Activated CD8-positive, alpha-beta memory T cell treated with anti-CD3 and anti-CD28 coated beads, Interleukin-2, amount 50 U/mL, for 4 hours (primary cell): ENCODE measurements at places on chromosomes 13 and 19.

DNA sequence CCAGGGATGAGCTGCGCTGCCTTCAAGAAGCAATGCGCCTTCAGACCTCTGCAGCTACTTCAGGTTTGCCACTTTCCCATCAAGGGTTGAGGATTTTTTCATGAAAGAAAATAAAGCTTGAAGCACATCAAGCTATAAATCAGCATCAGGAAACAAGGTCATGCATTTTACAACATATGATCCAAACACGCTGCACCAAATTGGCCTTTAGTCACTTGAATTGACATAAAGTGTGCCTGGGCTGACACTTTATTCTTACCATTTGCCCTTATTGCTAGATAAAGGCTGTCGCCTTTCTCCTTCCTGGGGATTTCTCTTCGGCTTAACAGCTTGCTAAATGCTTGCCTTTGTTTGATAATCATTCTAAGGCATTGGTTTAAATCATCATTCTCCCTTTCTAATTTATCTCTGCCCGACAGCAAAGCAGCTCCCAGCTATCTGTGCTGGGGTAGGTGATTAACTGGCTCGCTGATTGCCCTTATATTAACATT lies 87.7 kb downstream of the LHFPL6 start:
- DNase-seq, result no peak

DNA sequence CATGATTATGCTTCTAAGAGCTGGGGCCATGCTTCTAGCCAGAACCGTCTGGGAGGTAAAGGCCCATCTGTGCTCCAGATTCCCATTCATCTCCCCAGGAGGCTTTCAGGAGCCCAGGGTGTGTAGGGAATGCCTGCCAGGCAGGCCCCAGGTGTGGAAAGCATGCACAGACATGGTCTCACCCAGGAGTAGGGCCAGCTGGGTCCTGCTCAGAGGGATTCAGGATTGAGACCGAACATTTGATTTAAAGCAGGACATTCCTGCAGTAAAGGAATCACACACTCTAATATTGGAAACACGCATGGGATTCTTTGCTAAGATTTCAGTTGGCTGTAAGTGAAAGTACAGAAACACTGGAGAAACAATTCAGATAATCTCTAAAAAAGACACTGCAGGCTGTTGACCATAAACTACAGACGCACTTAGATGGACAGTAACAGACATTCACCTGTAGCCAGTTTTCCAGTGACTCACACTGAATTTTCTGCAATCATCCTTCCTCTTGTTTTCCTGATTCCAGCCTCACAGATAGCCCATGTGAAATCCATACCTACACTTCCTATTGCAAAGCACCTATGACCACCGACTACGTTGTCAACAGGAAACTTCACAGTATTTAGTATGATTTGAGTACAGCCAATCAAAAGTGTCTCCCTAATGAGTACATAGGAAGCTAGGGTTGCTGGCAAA lies 257.8 kb downstream of the TBC1D4 start:
- DNase-seq, result no peak

DNA sequence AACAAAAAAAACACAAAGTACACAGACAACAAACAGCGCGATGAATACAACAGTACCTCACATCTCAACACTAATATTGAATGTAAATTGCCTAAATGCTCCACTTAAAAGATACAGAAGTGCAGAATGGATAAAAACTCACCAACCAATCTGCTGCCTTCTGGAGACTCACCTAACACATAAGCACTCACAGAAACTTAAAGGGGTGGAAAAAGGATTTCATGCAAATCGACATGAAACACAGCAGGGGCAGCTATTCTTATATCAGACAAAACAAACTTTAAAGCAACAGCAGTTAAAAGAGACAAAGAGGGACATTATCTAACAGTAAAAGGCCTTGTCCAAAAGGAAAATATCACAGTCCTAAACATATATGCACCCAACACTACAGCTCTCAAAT lies 209.5 kb downstream of the ABCC4 start:
- no peak for DNase-seq

DNA sequence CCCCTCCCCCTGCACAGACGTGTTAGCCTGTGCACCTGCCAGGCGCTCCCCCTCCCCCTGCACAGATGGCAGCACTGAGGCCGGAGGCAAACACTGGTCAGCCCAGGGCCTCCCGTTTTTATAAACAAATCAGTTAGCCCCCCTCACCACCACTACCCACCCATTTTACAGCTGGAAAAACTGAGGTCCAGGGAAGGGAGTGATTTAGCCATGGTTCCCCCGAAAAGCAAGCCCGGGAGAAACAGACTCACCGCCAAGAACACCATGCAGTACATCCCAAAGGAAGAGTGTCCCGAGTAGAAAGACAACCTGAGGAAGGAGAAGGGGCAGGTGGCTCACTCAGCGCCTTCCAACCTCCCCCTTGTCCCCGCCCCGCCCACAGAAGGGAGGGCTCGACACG lies 8.7 kb downstream of the PLPP2 start:
- DNase-seq, result no peak

DNA sequence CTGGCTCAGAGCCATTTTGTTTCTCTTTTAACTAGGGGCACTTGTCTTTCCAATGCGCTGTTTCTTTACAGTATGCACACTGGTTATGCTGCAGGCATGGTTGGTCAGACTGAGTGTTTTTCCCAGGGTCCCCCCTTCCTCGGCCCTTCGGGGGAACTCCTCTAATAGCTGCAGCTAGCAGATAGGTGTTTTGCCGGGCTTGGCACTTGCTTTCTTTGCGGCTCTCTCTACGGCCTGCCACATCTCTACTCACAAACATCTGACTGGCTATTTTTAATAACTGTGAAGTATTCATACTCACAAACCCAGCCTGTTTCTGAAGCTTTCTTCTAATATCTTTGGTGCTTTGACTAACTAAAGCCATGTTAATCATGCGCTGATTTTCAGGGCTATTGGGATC lies 89.4 kb downstream of the SLC25A15 start:
- DNase-seq, result no peak

DNA sequence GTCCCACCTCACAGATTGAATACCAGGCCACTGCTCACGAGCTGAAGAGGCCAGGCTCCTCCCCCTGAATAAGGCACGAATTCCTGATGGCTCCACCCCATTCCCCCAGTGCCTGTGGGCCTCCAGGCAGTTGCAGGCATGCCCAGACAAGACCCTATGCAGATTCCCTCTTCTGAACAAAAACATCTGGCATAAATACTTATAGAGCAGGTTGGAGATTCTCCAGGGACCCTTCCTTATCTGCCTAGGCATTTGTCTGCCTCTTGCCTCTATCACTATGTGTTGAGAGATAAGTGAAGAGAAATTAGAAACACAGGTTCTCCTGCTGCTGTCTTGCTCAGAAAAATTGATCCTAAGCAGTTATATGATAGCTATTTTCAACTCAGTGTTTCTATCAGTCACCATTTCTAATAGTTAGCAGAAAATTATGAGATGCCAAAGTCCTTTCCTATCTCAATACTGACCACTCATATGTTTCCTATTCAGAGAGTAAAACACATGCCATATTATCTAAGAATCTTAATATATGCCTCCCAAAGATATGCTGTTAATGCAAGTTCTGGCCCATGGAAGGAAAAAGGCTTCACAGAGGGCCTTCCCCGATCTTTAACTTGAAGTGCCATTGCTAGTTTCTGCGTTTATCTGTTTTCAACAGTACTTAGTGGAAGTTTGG lies 364.0 kb downstream of the KCTD12 start:
- no peak for DNase-seq

- peak; percentile 31 for DNase-seq
These were observed 53.2 kb upstream of the SHKBP1 start for GRCh38 chr19:40523322-40524047.

DNA sequence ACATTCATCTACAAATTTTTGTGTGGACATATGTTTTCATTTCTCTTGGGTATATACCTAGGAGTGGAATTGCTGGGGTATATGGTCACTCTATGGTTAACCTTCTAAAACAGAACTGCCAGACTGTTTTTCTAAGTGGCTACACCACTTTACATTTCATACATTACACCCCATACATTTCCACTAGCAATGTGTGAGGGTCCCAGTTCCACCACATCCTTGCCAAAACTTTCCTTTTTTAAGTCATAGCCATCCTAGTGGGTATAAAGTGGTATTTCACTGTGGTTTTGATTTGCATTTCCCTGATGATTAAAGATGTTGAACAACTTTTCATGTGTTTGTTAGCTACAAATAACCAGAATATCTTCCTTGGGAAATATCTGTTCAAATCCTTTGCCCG lies 336.1 kb downstream of the SHISA2 start:
- no peak for DNase-seq

DNA sequence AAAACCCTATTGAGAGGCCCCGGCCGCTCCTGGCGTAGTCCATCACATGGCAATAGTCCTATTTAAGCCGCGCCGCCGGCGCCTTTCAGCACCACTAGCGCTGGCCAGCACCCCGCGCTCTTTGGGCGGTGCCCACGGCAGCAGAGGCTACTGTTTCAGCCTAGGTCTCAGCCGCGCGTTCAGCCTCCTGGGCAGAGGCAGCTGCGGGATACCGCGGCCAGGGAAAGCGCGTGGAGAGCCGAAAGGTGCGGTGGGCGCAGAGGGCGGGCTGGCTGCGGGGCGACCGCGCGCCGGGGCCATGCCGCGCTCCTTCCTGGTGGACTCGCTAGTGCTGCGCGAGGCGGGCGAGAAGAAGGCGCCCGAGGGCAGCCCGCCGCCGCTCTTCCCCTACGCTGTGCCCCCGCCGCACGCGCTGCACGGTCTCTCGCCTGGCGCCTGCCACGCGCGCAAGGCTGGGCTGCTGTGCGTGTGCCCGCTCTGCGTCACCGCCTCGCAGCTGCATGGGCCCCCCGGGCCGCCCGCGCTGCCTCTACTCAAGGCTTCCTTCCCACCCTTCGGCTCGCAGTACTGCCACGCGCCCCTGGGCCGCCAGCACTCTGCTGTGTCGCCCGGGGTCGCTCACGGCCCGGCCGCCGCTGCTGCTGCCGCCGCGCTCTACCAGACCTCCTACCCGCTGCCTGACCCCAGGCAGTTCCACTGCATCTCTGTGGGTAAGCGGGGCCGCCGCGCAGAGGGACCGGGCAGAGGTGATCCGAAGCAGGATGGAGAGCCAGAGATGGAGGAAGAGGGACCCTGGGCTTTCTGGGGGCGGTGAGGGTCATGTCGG lies at the start of gene GSX1:
GSX1 (plus strand) TSS at position 91 of the 826 bp plus-strand sequence; CDS start at position 299, 208 bp downstream.
- no peak for DNase-seq

- no peak for DNase-seq
These were observed 21.7 kb upstream of the DOCK9 start for GRCh38 chr13:98999639-98999952.

DNA sequence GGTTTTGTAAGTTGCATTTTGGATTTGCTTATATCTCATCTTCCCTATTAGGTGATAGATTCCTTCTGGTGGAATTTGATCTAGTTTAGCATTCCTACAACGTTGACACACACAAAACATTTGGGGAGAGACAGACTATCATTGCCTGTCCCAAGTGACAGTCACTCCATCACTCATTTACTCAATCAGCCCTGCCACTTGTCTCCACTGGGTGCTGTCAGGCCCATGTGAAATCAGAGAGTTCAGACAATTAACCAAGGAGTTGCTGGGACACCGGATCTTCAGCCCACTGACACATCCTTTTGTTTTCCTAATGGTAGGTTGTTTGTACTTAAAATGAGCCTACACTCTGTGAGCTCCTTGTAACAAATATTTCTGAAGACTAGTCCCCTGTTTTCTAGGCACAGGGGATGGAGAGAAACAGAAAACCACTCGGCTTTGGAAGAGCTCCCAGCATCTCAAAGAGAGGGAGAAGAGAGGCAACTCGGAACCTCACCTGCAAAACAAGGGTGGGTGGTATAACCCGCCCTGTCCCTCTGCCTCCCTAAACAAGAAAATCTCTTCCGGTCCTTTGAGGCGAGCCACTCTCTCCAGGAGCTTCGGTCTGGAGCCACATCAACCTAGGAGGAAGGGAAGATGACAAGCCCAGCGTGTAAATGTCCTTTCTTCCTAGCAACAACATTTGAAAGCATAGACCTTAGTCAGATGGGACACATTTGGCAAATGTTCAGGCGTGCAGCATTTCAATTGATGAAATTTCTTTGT lies 440.9 kb upstream of the KLF12 start:
- no peak for DNase-seq

DNA sequence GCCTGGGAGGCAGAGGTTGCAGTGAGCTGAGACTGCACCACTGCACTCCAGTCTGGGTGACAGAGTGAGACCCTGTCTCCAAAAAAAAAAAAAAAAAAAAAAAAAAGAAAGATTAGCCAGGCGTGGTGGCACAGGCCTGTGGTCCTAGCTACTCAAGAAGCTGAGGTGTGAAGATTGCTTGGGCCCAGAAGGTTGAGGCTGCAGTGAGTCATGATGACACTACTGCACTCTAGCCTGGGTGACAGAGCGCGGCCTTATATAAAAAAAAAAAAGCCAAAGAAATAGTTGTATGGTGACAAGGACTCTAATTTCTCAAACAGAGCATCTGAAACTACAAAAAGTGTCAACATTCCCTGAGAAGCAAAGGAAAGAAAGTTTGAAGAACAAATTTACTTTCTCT lies 3.4 kb downstream of the PBX4 start:
- DNase-seq, result peak; percentile 46

GRCh38 chr13:91106565-91106964 lies 240.9 kb upstream of the MIR17HG start:
- DNase-seq, result no peak

GRCh38 chr13:24212674-24213073 lies 52.2 kb downstream of the SPATA13 start:
- DNase-seq, result no peak

DNA sequence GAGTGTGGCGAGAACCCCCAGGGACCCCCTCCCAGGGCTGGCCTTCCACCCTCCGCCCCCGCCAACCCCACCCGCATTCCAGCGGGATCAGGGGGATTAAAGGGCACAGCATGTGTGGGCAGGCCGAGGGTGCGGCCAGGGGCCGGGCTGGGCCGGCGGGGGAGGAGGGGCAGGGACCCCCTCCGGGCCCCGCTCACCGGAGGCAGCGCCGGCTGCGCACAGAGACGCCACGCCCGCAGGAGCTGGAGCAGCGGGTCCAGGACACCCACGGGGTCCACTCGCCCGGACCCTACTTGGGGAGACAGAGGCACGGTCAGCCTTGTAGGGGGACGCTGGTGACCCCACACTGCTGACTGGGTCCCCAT lies 2.4 kb downstream of the ADAMTSL5 start:
- DNase-seq, result no peak

GRCh38 chr19:45420871-45421270 lies 2.8 kb downstream of the ERCC1 start:
- DNase-seq, result no peak

DNA sequence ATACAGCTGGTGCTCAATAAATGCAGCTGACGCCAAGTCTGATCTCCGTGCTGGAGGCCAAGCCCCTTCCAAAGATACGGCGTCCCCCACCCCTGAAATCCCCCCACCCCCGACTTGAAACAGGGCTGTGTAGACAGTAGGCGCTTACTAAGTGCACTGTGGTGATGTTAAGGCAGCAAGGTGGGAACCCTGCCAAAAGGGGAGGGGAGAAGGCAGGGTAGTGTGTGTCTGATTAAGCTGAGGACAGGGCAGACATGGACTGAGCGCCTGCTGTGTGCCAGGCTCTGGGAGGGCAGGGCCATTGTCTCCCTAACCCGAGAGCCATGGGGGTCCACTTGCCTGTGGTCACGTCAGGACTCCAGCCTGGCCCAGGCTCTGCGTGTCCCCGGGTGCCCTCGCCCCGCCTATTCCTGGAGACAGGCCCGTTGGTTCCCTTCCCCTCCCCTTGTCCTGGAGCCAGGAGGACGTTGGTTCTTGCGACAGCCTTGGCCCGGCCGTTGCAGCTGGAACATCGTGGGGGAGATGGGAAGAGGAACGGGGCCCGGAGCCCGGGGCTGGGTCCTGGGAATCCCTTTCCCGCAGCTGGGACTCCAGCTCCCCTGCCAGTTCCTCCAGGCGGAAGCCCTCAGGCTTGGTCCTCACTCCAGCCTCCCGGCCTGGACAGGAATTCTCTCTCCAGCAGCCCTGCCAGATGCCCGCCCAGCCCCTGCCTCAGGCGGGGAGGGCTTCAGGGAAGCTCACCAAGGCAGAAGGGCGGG lies 1.7 kb upstream of the ELANE start:
- no peak for DNase-seq
